Activated CD8-positive, alpha-beta memory T cell treated with anti-CD3 and anti-CD28 coated beads, Interleukin-2, amount 50 U/mL, for 48 hours (primary cell): ENCODE measurements at places on chromosomes 4 and X.

- no peak for DNase-seq
Observed at GRCh38 chrX:41164449-41164848, 79.2 kb downstream of the USP9X start.

- DNase-seq: no peak
Observed at GRCh38 chrX:9688833-9689232, 76.8 kb downstream of the GPR143 start.

GRCh38 chrX:79572566-79572965 is 205.4 kb upstream of the ITM2A start:
- no peak for DNase-seq

GRCh38 chr4:151004222-151004621 is 10.9 kb downstream of the LRBA start:
- DNase-seq: no peak

DNA sequence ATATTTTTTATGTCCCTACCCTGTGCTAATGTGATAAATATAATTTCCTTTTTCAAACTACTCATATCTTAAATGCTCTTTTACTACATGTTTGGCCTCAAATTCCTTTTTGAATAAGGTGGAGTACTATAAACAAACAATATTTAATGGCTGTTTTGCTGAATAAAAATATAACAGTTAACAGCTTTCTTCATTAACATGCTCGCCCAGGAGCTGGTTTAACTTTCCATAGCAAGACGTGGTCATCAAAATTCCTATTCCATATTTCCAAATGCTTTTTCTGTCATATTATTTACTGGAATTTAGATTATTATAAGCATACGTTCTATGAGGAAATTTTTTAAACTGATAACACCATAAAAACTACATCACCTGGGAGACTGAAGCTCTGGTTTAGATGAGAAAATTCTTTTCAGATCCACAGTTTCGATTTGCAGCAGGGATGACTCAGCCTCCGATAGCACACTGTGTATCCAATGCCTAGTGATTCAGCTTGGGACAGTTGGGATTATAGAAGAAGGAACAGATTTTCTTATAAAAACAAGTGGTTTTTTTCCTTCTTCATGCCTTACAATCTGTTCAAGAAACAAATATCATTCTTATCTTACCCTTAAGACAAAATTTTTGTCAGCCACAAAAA is 129.1 kb downstream of the FBXO8 start:
- DNase-seq: no peak

GRCh38 chr4:56424697-56425514 is 10.5 kb downstream of the PPAT start:
- no peak for DNase-seq

GRCh38 chrX:118325453-118325852 is 20.5 kb upstream of the WDR44 start:
- no peak for DNase-seq
